ENCODE measurements at places on chromosomes 6 and 20.

DNA sequence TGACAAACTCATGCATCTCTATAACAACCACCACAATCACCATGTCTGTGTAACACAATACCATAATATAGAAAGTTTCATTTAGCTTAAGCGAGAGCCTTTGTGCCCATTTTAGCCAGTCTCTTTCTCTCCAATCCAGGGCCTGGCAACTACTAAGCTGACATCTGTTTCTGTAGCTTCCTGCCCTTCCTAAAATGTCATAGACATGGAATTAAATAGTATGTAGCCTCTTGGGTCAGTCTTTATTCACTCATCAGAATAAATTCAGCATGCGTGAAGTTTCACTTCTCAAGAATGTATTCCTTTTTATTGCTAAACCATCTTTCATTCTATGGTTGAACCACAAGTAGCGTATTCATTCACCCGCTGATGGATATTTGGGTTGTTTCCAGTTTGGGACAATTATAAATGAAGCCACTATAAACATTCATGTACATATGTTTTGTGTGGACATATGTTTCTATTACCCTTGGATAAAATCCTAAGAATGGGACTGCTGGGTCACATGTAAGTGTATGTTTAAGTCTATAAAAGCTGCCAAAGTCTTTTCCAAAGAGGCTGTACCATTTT lies 1.7 kb upstream of the TREM2 start:
- no peak for DNase-seq

DNA sequence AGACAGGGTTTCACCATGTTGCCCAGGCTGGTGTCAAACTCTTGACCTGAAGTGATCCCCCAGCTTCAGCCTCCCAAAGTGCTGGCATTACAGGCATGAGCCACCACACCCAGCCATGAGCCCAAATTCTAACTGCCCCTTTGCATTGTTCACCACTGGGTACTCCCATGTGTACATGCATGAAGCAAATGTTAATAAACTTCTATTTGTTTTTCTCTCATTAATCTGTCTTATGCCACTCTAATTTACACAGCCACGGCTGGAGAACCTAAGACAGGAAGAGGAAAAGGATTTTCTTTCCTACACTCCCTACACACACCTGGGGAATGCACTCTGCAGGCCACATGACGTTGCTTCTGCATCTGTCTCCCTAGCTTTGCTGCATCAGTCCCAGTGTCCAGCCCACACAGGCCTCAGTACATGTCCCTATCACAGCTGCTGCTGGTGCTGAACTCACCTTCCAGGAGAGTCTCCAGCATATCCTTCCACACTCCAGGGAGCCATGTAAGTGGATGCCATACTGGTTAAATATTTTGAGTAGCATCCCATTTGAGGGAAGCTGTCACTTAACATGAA lies 13.3 kb downstream of the OR2H2 start:
- no peak for DNase-seq

DNA sequence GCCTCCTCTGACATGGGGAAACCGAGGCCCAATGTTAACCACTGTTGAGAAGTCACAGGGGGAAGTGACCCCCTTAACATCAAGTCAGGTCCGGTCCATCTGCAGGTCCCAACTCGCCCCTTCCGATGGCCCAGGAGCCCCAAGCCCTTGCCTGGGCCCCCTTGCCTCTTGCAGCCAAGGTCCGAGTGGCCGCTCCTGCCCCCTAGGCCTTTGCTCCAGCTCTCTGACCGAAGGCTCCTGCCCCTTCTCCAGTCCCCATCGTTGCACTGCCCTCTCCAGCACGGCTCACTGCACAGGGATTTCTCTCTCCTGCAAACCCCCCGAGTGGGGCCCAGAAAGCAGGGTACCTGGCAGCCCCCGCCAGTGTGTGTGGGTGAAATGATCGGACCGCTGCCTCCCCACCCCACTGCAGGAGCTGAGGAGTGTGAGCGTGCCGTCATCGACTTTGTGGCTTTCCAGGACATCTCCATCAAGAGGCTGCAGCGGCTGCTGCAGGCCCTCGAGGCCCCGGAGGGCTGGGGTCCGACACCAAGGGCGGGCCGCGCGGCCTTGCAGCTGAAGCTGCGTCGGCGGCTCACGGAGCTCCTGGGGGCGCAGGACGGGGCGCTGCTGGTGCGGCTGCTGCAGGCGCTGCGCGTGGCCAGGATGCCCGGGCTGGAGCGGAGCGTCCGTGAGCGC lies 1.6 kb downstream of the TNFRSF6B start:
- no peak for DNase-seq

- DNase-seq, result no peak
Measured at GRCh38 chr20:23242556-23243180, 107.9 kb upstream of the NXT1 start.

GRCh38 chr6:45721665-45722064 lies 294.0 kb downstream of the CLIC5 start:
- DNase-seq, result no peak

DNA sequence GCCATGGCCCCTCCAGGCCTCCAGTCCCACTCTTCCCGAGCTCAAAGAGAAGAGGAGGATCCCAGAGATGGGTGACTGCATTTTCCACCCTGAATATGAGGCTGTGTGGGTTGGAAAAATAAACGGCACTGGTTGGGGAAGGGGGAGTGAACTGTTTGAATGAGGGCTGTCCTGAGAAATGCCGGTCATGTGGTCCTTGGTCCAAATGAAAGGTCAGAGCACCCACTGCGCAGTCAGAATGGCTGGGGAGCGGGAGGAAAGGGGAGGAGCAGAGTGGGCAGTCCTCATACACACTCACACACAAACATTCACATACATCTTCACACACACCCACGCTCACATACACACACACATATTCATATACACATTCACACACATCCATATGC lies 83.1 kb downstream of the MRPL14 start:
- DNase-seq, result no peak

DNA sequence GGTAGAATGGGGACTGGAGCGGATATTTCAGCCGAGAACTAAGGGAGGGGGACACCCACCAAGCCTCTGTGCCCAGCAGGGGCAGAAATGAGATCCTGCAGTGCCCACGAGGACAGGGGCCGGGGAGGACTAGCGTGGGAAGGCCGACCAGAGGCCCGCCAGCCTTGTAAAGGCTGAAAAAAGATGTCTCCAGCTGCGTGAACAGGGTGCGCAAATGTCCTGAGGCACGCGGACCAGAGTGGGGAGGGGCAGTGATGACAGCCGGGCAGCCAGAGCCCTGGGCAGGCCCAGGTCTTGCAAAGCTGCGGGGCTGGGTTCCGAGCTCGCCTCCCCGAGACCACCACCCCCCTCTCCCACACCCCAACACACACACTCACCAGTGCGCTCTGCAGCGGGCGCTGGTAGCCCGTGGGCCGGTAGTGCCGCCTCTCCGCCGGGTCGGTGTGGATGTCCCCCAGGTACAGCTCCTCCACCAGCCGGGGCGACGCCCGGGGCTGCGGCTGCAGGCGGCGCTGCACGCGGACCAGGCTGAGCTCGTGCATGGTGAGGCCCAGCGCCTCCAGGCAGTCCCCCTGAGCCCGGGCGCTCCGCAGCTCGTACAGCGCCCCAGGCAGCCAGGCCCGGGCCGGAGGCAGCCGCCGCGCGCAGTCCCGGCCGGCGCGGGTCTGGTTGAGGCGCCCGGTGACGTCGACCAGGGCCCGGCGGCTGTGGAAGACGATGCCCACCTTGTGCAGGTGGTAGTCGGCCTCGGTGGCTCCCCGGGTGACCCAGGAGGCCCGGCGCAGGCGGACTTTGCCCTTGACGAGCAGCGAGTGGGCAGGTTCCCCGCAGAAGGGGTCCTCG lies 48.2 kb downstream of the APCDD1L start:
- DNase-seq, result no peak

DNA sequence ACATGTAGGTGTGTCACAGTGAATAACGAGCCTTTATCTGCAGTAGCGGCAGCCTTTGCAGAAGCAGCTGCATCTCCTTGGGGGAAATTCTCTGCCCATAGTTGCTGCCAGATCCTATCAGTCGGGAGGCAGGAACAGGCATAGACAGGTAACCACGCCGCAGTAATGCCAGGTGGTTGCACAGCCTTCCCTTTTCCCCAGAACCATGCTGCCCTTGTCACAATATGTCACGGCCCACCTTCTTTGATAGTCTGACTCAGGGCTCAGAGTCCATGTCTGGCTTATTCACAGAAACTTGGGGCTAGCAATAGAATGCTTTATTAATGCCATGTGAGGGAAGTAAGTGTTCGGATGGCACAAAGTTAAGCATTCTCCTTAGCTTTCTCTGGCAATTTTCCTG lies 76.6 kb downstream of the F13A1 start:
- no peak for DNase-seq

DNA sequence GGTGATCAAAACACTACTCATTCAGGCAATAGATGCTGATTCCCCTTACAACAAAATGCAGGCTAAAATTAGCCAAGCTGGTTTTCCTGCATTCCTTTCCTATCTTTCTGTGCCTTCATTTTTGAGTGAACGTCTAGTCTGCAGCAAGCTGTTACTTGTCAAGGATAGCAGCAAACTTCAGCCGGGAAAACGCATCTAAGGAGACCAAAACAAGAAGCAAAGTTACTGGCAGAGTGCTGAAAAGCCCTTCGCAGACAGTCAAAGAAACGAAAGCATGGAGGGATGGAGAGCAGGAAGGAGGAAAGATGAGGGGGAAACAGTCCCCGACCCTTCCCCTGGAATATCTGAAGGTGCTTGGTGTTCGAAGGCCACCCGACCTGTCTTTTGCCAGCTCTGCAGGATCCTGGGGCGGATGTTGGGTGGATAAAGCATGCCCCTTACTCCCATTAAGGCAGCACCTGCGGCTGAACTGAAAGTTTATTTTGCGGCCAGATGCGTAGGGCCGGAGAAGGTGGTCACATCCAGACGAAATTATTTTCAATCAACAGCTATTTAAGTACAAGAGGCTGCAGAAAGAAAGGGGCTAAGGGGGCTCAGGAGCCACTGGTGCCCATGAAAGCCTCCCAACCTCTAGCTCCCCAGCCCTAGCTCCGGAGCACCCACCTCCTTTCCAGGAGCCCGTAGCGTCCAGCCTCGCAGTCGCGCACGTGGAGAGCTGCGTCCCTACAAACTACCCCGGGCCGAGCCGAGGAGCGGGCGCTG lies 538 bp downstream of the FERMT1 start:
- DNase-seq, result no peak

DNA sequence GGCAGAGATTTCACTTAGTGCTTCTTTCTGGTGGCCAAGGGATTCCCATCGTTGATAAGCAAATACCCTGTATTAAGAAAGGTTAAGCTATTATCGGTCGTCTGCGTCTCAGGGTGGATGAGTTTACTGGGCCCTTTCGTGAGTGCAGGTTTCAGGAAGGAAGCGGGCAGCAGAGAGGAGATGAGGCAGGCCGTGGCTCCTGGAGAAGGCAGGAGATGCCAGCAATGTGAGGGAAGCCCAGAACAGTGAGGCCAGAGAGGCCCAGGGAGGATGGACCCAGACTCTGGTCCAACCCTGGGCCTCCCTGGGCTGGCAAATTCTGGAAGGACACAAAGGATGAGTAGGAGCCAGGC lies 11.2 kb downstream of the TFEB start:
- DNase-seq, result no peak

DNA sequence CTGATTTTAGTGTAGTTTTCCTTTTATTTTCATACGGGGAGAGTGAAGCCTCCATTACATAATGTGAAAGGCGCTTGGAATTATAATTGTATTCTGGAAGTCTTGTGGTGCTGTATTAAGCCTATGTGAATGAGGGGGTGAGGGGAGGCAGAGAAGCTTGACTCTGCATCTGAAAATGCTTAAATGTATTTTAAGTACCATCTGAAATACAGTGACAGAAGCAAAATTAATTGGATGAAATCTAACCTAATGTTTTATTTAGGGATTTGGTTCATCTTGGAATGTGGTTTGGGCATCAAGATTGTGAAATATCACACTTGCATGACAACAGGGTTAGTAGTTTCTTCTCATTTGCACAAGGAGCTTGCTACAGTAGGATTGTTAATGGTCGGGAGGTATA lies 41.2 kb downstream of the TMEM200A start:
- DNase-seq, result no peak

DNA sequence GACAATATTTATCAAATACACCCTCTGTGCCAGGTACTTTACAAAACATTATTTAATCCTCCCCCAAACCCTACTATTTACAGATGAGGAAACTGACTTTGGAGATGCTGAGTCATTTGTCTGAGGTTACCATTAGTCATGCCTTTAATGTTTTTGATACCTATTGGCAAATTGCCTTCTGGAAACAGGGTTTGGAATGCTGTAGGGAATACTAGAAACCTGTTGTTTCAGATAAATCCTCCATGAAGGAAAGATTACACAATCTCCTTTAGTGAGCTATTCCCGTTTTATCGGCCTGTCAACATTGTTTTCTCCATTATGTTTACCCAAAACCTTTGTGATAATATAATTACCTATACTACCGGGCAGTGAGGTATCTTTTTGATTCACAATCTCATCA lies 93.6 kb upstream of the ADGRF1 start:
- peak; percentile 67 for DNase-seq

DNA sequence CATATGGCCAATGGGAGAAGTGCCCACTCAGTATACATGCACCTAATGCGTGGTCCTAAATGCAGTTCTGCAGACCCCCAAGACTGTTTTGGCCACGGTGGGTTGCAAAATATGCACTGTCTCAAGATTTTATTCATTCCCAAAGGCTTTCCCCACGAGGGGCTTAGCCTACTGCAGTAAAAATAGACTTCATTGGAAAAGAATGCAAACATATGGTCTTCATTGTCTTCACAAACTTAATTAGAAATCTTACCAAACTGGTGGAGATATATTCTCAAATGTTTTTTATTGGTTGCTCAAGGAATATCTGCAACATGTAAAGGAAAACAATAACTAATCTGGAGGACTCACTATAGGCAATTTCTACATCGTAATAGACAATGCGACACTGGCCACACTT lies 31.6 kb upstream of the PRL start:
- DNase-seq, result peak; percentile 17

- DNase-seq, result no peak
Measured at GRCh38 chr20:45405571-45406259, 2.4 kb upstream of the DBNDD2 start.

DNA sequence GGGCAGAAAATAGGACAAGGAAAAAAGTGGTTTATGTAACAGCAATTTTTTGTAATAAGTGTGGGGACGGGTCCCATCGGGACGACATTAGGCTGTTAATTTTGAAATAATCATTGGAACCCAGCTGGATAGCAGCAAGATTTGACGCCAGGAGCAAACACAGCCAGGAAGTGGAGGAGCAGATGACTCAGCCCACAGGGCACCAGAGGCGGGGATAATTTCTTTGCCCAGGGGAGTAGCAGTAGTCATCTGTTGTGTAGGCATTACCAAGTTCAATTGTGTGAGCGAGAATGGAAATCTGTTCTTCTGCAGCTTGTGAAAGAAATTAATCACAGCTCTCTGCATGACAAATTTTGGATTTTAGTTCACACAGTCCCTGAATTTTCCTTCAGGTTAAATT lies 22.6 kb upstream of the RIN2 start:
- DNase-seq, result peak; percentile 60

DNA sequence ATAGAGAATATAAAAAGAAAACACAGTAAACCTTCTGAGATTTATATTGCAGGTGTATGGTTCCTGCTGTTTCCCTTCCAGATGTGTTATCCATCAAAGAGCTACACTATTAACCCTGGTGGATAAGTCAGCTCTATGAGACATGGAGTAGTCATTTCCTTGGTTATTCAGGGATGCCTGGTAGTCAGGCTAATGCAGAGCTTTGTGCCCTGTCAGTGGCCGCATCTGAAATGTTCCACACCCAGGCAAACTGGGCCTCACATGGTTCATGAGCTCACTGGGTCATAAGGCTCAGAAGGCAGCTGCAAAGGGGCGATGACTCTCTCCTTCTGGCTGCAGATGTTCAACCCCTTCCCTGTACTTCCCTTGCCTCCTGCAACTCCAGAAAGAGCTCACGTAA lies 473.6 kb downstream of the EPHA7 start:
- DNase-seq, result no peak
